ENCODE measurements at places on chromosomes 4 and X.

- no peak for DNase-seq
These were observed 49.6 kb downstream of the KLHL13 start for GRCh38 chrX:118066867-118067515.

DNA sequence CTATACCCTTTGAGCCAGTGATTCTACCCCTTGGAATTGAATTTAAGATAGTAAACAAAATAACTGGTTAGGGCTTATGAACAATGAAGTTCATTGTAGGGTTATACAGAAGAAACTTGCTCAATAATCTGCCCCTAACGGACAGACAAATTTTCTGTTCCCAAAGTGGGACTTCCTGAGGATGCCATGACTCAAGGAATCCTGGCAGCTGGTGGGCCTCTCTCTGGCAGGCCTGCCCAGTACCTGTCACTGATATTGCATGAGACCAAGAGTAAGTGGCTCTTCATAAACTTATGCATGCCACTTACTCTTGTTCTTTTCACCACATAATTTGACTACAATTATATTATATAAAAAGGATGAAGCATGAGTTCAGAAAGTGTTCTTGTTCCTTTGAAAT is 41.5 kb downstream of the GPRIN3 start:
- no peak for DNase-seq

GRCh38 chrX:24241822-24242648 is 71.8 kb downstream of the SUPT20HL2 start:
- DNase-seq = no peak

- no peak for DNase-seq
These were observed 81.4 kb upstream of the TRIM2 start for GRCh38 chr4:153122855-153123254.

GRCh38 chr4:79466621-79467020 is 58.6 kb upstream of the GK2 start:
- no peak for DNase-seq

DNA sequence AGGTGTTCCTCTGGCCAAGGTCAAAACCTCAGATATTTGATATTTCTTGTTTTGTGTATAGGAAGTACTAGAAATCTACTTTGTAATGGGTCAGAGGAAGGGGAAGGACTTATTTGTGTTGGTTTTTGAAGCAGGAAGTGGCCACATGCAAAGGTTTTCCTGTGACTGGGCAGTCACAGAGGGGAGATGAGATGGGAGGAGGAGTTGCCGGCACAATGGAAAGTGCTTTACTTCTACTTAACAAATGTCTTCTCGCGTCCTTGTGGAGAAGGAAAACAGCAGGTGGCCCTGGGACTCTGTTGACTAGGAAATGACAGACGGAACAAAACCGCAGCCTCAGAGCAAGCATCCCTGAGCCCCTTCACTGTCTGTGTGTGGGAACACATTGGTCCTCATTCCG is 46.6 kb downstream of the SHROOM2 start:
- no peak for DNase-seq

DNA sequence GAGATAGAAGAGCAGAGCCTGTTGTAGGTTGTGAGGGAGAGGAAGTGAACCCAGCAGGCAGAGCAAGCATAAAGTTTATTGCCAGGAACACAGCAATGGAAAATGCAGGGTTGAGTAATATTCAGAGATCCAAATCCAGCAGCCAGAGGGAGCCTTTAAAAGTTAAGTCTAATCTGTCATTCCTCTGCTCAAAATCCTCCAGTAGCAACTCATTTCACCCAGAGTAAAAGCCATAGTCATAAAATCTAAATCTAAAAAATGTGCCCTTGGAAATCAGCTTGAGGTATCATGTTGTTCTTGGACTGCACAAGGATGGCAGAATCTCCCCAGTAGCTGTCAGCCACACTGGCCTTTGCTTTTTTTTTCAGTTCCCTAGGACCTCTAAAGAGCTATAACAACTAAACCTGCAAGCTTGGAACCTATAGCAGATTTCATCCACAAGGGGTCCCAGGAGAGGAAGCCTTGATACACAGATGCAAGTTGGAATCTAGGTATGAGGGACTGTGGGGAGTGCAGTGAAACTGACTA is 62.9 kb upstream of the FRAS1 start:
- no peak for DNase-seq

DNA sequence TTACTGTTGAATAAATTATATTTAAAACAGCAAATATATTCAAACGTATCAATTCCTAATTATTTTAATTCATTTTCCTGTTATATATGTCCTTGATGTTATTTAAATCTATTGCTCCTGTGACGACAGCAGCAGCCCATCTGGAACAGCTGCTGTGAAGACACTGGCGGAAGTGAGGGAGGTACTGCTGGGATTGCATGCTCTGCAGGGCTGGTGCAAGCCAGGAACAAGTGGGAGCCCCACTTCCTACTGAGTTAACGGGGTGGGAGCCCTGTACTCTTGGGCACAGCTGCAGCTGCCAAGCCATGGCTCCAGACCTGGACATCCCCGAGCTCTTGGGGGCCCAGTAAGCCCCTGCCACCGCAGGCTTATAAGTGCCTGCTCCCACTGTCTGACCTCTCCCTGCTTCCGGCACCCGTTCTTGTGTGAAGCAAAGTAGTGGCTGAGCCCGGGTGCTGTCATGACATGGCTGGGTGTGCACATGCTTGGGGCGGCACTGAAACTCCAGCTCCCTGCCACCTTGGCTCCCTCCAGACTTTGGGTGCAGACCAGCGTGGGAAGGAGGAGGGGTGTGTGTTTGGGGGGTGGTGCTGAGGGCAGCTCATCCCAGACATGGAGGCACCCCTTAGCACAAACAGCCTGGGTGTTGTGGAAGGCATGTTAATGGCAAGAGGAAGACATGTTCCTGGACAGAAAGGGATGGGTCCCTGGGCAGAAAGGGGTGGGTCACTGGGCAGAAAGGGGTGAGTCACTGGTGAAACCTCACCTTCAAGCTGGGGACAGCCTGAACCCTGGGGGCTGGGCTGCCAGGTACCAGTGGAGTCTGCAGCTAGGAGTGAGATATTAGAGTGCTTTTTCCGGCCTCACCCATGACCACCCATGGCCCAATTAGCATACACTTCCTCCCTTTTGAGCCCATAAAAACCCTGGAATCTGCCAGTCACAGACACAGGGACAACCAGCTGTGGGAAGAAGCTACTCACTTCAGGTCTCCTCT is 1981.3 kb upstream of the IGFBP7 start:
- no peak for DNase-seq

GRCh38 chr4:97300561-97300960 is 842.7 kb downstream of the STPG2 start:
- DNase-seq = no peak
